A549 (cell line): ENCODE measurements at places on chromosomes 1 and 21. TPM values are rescaled to one million over a fixed set of nuclear protein-coding genes. Genes with fewer than 3 reads are reported as not detected.

DNA sequence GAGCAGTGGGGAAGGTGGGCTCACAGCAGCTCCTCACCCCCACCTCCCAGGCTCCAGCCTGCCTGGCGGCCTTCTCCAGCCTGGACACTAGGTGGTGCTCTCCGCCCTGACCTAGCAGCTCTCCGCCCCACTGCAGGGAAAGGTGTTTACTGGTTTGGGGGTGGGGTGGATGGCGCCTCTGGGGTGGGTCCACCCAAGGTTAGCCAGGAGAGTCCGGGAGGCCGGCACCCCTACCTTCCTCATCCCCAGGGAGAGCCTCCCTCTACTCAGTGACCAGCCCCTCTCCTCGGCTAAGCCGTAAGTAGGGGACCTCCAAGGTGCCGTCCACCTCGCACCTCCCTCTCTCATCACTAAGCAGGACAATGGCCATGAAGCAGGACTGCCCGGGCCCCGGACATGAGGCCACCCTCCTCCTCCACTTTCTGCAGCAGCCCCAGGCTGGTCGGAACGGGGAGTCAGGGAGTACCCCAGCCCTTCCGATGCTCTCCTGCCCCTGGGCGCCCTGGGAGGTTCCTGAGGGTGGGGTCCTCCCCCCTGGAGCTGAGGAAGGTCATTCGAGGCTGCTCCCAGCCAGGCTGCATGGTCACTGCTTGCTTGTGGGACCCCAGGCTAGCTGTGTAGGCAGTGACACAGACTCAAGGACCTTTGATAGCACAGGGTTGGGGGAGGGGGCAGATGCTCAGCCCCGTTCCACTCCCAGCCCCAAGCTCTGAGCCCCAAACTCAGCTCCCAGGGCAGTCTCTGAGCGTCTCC is 101.4 kb upstream of the VAMP3 start:
- peak; percentile 45 for DNase-seq

GRCh38 chr1:34786521-34787325 is 5.7 kb downstream of the GJB3 start:
- DNase-seq: peak; percentile 58

- DNase-seq: no peak
Measured at GRCh38 chr1:64184003-64184440, 19.4 kb upstream of the UBE2U start.

NECAP2 gene
- 28.4 to 29.7 TPM (median 29.4 TPM) in 3 replicates for polyA plus RNA-seq

FBXO2 gene
- 14.3 to 35.2 TPM (median 31.2 TPM) in 3 replicates for polyA plus RNA-seq

TRIM67 gene
- 0.23 to 0.50 TPM (median 0.26 TPM) in 3 replicates for polyA plus RNA-seq

S100A14 gene
- 0.16 to 0.21 TPM (median 0.21 TPM) in 3 replicates for polyA plus RNA-seq

TMEM269 gene
- 0.08 to 0.21 TPM (median 0.15 TPM) in 3 replicates for polyA plus RNA-seq
